ENCODE measurements at places on chromosomes 3 and 15.

DNA sequence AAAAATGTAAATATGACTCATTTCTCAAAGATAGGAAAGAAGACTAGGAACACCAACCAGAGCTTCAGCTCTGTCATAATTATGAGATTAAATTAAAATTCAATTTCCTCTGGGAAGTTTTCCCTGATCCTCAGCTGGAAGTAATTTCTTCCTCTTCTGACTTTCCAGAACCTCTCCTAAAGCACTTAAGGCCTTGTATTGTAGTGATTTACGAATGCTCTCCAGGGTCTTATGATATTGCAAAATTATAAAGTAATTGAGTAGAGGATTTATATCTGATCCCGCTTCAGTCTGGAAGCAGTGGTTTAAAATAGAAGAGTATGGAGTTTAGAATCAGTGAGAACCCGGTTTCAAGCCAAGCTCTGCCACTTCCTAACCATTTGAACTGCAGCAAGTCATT lies 279.8 kb downstream of the ZPLD1 start:
- DNase-seq, result no peak

DNA sequence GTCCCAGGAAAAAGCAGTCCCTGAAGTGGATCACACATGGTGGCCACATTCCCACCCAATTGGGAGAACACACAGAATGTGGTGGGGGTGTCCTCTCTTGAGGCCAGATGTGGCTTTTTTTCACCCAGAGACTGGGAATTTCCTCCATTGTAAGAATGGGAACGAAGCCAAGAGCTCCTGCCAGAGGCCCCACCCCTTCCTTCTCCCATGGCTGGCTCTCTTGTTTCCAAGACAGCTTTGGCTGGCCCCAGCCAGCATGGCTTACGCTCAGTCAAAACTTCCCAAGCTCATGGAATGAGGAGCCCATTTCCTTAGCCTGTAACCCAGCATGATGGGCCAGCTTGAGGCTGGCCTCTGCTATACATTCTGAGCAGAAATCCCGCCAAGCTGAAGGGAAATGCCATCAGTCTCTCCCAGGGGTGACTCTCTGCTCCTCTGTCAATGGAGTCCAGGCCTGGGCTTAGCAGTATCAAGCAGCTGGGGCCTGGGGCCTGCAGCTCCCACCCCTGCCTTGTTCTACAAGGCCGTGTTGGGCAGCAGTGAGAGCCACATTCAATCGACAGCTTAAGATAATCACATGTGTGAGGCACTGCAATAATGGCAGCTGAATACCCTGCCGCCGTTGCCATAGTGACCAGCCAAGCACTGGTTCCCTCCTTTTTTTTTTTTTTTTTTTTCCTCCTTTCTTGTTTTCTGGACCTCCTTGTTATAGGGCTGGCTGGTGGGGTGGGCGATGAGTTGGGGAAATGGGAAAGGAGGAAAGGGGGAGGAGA lies 142.4 kb downstream of the EPHB1 start:
- no peak for DNase-seq

DNA sequence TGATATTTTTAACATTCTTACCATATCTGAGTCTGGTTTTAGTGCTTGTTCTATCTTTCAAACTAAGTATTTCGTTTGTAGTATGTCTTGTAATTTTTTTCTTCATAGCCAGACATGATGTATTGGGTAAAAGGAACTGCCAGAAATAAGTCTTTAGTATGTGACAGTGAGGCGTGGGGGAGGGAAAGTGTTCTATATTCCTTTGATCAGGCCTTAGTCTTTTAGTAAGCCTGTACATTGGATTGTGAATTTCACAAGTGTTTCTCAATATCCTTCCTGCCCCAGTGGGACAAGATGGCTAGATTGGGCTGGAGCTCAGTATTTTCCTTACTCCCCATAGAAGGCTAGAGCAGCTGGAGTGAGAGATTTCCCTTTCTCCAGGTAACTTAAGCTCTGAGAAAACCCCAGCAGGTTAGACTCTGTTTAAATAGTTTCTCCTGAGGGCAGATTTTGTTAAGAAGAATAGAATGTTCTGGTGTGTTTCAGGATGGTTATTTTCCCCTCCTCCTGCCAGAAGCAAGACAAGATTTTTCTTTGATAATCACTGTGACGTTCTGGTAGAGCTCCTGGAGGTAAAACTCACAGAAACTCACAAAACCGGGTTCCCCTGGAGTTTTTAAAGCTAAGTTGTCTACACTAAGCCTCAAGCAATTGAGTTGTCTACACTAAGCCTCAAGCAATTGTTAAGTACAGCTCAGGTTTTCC lies 140.7 kb upstream of the ARPP21 start:
- DNase-seq, result no peak

- DNase-seq, result no peak
Observed at GRCh38 chr3:149655826-149656574, 1.8 kb downstream of the WWTR1 start.
